Endothelial cell of coronary artery (primary cell): ENCODE measurements at places on chromosomes 11 and 22. TPM values are rescaled to one million over a fixed set of nuclear protein-coding genes. Genes with fewer than 3 reads are reported as not detected.

Gene SCGB1A1
- not detected in 2 replicates for total RNA-seq

Gene ANO9
- 0.09 TPM in 2 replicates for total RNA-seq

Gene HIRA
- total RNA-seq: 19.3 and 24.9 TPM in 2 replicates

Gene PGR
- 0.19 TPM in 1 of 2 replicates, not detected in the other for total RNA-seq

Gene TTC38
- total RNA-seq: 21.6 and 27.2 TPM in 2 replicates
